Fibroblast of skin of left quadriceps (primary cell): ENCODE measurements at places on chromosomes 12 and 14.

GRCh38 chr14:99064262-99064954, 207.6 kb downstream of the BCL11B start:
- DNase-seq = no peak

GRCh38 chr14:68534276-68534675, 258.6 kb downstream of the ZFP36L1 start:
- DNase-seq = no peak

GRCh38 chr12:81639196-81639595, 120.0 kb downstream of the PPFIA2 start:
- DNase-seq = no peak

DNA sequence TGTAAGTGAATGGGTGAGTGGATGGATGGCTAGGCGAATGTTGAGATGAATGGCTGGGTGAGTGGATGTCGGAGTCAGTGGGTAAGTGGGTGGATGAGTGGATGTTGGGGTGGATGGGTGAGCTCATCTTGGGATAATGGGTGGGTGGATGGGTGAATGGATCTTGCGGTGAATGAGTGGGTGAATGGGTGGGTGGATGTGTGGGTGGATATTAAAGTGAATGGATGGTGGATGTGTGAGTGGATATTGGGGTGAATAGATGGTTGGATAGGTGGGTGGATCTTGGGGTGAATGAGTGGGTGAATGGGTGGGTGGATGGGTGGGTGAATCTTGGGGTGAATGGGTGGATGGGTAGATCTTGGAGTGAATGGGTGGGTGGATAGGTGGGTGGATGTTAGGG, 51.9 kb downstream of the CMKLR1 start:
- no peak for DNase-seq

DNA sequence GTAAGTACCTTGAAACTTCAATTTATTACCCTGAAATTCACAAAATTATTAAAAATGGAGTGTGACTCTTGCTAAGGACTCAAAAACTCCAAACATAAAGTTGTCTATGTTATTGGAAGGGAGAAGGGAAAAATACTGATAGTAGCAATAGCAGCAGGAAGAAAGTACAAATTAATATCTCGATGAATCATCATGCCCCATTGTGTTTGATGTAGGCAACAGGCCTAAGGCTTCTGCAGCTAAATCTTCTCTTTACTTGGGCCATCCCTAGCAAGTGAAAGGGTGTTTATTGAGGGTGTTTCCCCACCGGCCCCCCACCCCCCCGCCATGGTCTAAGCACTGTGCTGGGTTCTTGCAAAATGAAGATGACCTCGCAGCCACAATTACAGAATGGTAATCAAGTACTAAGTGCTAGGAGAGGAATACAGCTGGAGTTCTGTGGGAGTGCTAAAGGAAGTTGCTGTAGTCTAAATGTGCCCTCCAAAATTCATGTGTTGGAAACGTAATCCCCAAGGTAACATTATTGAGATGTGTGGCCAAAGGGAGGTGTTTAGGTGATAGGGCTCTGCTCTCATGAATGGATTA, 76.5 kb downstream of the SNAPC1 start:
- DNase-seq = no peak

DNA sequence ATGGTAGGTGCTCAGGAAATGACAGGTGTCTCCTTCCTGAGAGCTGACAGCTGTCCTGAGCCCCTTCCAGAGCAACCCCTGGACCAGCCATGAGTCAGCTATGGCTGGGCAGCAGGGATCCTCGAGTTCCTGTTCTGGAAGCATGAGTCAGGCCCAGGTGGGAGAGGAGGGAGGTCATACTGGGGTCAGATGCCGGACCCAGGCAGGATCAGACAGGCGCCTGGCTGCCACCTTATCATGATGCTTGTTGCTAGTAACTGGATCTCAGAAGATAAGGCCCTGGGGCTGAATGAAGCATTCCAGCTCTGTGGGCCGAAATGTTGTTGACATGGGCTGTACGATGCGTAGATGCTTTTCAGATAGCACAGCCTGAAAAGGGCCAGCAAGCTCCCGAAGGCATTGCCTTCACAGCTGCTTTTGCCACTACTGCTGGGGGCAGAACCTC, 17.4 kb upstream of the KRT7 start:
- no peak for DNase-seq

DNA sequence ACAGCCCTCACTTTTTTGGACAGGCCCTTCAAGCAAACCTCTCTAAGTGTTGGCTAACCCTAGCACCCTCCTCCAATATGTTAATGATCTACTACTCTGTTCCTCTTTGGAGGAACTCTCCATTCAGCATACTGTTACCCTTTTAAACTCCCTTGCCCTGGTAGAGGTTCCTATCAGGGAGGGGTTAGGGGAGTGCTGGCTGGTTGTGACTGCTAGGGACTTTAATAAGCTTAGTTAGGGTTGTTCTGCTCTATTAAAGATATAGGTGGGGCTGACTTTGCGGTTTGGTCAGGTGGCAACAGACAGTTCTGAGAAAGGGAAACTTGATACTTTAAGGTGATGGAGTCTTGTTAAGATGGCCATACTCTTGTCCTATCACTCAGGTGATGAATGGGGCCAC, 301.5 kb upstream of the FBXO33 start:
- no peak for DNase-seq

DNA sequence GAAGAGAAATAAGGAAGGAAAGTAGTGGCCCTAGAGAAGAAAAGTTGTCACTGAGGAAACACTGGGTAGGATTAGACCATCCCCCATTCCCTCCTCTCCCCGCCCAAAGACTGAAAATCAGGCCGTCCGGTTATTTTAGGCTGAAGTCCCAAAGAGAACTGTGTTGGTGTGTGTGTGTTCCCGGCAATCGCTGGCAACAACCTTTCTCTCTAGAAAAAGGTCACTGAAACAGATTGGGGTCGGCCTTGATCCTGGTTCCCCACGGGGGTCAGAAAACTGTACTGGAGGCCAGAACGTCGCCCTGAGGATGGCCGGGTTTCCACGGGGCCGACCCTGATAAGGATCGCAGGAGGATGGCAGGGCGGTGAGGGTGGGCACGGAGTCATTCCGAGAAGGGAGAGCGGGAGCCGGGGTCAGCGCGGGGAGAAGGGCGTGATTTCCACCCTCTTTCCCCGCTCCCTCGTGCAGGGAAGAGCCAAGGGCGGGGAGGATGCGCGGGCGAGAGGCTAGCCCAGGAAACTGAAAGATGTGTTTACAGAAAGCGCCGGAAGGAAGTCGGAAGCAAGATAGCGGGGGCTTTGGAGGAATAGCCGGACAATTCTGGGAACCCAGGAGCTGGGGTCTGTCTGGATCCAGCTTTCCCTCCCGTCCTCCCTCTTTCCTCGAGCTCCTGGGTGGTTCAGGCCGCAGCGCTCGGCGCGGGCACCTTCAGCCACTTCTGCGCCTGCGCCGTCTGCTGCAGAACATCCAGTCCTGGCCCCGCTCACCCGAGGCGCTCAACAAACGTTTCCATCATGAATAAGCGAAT, 25.3 kb upstream of the SPTLC2 start:
- DNase-seq = peak; percentile 31

GRCh38 chr14:70188322-70188658, 461 bp downstream of the SLC8A3 start:
- DNase-seq = no peak

- DNase-seq = no peak
Observed at GRCh38 chr12:50117057-50117622, 5.1 kb downstream of the COX14 start.

DNA sequence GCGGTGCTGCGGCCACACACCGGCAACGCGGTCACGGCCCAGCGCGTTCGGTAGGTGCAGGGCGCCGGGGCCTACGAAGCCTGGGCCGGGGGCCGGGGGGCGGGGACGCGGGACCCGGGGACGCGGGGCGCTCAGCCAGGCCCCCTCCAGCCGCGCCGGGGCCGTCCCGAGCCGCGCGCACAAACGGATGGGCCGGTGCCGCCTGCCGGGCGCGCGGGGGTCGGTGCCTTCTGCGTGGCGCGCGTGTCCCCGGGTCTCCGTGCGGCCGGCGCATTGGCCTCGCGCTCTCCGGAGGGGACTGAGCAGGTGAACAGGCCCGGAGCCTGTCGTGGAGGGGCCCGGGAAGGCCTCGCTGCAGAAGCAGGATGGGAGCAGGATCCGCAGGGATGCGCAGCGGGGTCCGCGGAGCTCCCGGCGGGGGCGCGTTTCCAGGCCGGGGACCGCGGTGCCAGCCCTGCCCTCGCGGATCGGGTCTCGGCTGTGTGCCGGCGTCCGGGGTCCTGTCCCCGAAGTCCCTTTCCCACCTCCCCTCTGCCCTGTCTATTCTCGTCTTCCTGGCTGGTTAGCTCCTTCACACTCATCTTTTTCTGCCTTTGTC, 421 bp downstream of the GLT1D1 start:
- no peak for DNase-seq

GRCh38 chr14:65210118-65210821, 108.0 kb upstream of the MAX start:
- DNase-seq = no peak

DNA sequence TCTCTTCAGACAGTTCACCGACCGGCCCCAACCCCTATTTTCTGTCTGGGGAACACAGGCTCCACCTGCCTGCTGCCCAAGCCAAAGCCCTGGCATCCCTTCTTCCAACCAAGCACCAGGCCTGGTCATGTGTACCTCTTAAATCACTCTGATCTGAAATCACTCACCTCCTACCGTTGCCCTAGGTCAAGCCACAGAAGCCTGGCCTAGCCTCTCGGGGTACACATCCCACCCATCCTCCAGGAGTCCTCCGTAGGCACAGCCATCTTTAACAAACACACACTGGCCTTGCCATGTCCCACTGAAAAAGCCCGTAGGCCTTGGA, 81.8 kb downstream of the IRF2BPL start:
- DNase-seq = no peak

- DNase-seq = no peak
Observed at GRCh38 chr12:2194060-2194459, 141.3 kb downstream of the CACNA1C start.

- DNase-seq = peak; percentile 88
Observed at GRCh38 chr14:76918256-76918781, 92.1 kb downstream of the LRRC74A start.

DNA sequence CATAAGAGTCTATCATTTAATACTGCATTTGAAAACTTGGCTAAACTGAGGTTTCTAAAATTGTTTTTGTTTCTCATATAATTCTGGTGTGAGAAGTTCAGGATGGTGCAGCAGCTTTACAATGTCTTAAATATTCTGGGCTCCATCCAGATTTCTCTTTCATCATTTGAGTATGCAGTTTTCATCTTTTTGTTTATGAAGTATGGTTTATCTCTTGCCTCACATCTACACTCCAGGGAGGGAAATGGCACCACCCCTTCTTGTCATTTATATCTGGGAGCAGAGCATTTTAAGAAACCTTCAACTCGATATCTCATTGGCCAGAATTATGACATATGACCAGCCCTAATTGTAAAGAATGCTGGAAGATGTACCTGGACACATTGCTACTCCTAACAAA, 24.3 kb downstream of the GEMIN2 start:
- DNase-seq = no peak

DNA sequence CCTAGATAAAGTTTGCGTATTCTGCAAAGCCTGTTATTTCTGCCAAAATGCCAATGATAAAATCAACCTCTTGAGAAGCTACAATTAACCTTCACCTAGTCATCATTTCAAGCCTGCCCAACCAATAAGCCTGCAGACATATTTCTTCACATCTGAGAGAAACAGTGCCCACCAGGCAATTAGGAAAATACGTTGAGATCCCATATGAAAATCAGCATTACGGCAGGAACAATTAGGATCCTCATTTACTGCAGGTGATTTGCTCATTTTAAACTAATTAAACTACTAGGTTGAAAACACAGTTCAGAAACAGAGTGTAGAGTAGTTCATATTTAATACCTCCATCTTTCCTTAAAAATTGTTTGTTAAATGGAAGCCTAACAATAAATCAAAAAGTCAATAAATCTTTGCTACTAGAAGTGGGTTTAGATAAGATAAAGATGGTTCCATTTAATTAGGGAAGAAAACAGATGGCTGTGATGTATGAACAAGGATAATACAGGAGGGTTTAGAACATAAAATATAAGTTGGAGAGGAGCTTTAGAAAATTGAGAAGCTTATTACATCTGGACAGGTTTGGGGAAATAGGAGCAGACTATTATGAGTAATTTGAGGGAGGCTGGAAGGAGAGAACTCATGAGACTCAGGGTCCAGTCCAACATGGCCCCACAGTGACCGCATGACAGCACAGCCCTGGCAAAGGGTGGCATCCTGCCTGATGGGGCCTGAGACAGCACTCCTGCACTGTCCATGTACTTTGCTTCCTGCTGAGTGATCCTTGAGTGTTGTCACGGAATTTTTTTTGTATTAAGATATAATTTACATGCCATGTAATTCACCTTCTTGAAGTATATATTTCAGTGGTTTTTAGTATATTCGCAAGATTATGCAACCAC, 26.9 kb upstream of the PYGL start:
- no peak for DNase-seq

- no peak for DNase-seq
Observed at GRCh38 chr12:6380141-6381121, 3.5 kb upstream of the LTBR start.

GRCh38 chr12:49819786-49820185, 8.4 kb downstream of the NCKAP5L start:
- DNase-seq = no peak

DNA sequence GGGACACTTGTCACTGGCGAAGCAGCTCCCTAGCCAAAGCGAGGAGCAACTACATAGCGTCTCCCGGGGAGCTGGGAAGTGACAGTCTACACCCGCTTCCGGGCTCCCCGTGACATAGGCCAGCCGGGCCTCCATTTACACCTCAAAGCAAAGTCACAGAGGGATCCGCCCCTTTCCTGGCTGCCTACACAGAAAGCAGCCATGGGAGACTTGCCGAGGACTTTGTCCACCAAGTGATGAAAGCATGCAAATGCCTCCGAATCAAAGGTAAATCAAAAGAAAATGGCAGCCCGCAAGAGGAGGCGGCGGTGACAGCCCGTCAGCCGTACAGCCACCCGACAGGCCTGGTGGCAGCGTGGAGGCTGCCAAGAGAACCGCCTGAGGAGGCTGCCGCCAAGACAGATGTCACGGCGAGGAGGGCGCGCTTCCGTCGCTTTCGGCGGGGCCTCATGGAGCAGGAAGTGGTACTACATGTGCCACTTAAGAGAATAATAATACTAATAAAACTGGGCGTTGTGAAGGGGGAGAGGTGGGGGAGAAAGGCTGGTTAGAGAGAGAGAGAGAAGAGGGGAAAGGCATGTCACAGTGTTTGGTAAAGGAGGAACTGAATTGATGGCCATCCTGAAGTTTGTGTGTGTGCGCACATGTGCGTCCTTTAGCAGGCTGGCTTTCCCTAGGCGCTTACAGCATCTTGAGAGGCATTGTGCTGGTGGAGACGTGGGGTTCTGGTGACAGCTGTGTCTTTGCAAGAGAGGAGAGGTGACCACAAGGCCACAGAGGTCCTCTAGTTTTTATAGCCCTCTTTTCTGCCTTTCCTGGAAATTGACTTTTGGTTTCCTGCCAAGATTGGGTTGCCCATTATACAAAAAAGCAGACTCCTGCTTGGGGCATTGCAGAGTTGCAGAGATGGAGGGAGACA, 661.7 kb downstream of the VRK1 start:
- DNase-seq = no peak
